ENCODE measurements at places on chromosomes 12 and 14.

GRCh38 chr12:49627752-49628360 is 4.5 kb downstream of the PRPF40B start:
- no peak for DNase-seq

DNA sequence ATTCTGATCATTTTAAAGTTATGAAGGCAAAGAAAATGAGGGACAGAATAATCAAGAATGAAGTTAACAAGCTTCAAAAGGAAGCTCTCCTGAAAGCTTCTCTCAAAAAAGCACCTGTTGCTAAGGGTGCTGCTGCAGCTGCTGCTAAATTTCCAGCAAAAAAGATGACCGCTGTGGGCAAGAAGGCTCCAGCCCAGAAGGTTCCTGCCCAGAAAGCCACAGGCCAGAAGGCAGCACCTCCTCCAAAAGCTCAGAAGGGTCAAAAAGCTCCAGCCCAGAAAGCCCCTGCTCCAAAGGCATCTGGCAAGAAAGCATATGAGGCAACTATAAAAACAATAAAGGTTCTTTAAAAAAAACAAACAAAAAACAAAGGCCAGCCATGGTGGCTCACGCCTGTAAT is 52.7 kb upstream of the NR2C1 start:
- no peak for DNase-seq

GRCh38 chr12:92886131-92886530 is 43.0 kb downstream of the EEA1 start:
- no peak for DNase-seq

GRCh38 chr12:18825138-18825537 is 87.2 kb downstream of the CAPZA3 start:
- DNase-seq = no peak

- no peak for DNase-seq
Observed at GRCh38 chr12:125185740-125186470, 120.7 kb downstream of the AACS start.

- DNase-seq = no peak
Observed at GRCh38 chr12:89427508-89428156, 75.3 kb upstream of the DUSP6 start.

DNA sequence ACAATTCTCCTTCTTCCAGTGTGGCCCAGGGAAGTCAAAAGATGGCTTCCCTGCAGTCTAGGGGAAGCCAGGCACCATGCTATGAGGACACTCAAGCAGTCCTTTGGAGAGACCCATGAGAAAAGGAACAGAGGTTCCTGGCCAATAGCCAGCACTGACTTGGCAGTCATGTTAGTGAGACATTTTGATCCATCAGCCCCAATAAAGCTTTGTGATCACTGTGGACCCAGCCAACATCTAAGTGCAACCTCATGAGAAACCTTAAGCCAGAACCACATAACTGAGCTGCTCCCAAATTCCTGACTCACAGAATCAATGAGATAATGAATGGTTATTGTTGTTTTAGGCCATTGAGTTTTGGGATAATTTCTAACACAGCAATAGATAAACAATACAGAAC is 51.0 kb upstream of the NAP1L1 start:
- no peak for DNase-seq

- DNase-seq = no peak
Observed at GRCh38 chr12:28184375-28184774, 5.9 kb upstream of the CCDC91 start.

DNA sequence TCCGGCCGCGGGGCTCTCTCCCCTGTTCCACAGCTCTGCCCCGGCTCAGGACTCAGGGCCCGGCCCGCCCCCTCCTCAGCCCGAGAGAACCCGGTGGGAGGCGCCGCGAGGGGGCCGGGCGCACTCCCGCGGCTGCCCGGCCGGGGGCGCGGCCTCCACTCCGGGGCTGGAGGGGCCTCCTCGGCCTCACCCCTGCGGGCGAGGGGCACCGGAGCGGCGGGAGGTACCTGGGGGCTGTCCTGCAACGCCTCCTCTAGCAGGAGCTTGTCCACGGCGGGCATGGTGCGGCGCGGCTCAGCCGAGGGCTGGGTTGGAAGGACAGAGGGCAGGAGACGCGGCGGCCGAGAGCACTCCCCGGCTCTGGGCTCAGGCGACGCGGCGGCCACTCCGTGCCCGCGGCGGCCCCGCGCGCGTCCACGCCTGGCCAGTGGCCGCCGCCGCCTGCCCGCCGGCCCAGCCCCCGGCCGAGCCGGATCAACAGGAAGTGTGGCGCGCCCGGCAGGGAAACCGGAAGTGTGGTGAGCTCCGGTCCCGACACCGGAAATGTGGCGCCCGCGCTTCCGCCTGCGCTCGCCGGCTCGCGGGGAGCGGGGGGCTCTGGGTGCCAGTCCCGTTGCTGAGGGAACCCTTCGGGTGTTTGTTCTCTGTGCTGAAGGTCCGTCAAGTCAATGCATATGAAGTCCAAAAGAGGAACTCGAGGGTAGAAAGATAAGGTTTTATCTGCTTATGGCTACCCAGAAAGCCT is at the start of gene APPL2:
Gene APPL2, minus strand, starts transcription at position 443 of the 745 bp plus-strand sequence. Its CDS starts 162 bp downstream, at position 281.
- DNase-seq = peak; percentile 84

- no peak for DNase-seq
Observed at GRCh38 chr12:56163533-56164344, 5.6 kb downstream of the MYL6 start.

GRCh38 chr14:69712599-69713088 is 54.3 kb upstream of the SRSF5 start:
- DNase-seq = peak; percentile 85

DNA sequence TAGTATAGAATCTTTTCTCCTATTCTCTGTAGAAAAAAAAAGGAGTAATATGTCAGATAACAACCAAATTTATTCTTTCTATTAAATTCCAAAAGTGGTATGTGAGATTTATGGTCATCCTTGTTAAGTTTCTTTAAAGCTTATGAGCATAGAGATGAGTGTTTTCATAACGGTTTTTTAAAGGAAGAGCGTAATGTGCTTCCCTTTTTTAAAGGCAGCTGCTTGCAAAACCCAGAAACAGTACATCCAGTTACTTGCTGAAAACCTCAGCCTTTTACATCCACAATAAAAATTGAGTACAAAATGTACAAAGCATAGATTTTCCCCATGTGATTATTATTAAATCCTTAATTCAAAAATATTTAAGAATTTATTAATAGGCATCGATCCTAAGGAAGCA is 53.6 kb upstream of the CD163 start:
- DNase-seq = no peak

GRCh38 chr14:105261781-105262180 is 13.4 kb downstream of the BTBD6 start:
- DNase-seq = no peak

All from lower leg skin (tissue), 4 donors.